NCI-H187 treated with DMSO at 0.1 percent for 48 hours (cell line): ENCODE measurements at places on chromosomes 5 and 9.

- DNase-seq, result no peak
Measured at GRCh38 chr9:3893519-3893918, 367.7 kb upstream of the RFX3 start.

DNA sequence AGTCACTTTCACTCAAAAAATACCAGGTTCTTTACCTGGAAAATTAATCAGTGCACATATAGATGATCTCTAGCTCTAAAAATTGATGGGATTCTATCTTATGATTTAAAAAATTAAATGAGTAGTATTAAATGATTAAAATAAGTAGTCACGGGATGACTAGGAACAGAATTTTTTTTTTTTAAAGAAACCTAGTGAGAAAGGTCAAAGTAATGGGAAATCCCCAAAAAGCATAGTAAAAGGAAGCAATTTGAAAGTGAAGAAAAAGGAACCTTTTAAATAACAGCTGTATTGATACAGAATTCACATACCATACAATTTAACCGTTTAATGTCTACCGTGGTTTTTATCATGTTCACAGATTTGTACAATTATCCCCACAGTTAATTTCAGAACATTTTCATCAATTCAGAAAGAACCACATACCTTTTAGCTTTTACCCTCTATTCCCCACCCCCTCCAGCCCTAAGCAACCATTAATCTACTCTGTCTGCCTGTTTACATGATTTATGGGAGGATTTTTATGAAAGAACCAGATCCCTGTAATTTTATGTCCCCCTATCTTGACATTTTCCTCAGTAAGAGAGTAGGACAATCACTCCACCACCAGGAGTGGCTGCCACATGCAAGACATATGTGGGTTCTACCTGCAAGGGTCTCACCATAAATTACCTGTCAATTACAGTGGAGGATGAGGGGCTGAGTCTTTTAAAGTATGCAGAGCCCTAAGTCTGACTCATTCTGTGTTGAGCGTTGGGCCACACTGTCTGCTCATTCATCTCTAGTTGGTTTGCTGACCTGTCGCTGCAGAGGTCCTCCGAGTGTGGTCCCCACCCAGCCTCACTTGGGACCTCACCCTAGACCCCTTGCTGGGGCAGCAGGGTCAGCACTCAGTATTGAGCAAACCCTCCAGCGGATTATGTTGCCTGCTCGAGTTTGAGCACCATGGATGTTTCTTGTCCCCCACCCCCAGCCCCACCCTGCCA, 16.0 kb downstream of the ANKRD33B start:
- no peak for DNase-seq

- no peak for DNase-seq
Measured at GRCh38 chr9:129458663-129459546, 162.0 kb downstream of the C9orf50 start.

DNA sequence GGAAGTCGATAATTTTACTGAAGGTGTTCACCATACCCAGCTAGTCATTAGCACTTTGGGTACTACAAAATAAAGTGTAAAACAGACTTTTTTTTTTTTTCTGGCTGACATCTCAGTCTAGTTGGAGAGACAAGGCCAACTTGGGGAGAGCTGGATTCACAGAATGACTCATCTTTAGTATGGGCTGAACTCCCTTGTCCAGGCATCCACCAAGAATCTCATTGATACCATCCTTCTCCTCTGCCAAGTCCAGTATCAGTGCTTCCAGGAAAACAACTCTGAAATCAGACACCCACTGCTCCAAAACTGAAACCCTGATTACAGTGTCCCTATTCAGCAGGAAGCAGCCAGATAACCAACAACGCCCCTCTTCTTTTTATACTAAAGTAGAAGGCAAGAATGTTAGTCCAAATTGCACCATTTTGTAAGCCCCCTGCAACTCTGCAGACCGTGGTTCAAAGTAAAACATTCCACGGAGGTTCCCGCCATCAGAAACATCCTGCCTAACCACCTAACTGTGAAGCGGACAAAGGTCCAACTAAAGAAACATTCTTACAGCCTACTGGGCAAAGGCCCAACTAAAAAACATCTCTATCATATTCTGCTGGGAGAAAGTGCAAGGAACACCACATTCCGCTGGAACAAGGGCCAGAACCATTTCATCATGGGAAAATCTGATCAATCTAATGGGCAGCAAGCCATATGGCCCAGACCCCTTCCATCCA, 728.2 kb downstream of the BRINP1 start:
- no peak for DNase-seq

DNA sequence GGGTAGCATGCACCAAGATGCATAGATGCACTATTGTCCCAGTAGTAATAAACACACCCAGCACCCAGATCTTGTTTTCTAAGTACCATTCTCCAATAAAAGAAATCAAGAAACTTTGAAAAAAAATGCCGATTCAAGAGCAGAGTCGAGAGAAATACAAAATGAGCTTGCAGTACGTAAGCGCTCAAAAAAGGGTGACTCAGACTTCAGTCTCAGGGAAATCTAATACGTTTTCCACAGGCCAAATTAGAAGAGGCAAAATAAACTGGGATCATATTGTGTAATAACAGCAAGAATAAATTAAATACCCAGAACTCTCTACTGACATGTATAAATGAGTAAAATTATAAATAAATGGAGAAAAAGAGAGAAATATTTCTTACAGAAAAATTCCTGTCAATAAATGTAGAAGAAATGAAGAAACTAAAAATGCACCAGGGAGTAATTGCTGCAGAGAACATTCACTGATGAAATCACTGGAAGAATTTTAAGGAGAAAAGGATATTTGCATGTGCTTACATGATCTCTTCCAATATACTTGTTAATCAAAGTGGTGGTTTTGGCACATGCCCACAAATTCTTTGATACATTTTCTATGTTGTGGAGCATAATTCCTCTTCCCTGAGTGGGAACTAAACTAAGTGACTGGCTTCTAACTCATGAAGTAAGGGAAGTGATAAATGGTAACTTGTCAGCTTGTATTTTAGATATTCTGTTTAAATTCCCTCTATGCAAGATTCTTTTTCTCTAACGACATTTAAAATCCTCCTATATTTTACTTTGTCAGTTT, 567.6 kb upstream of the ADAMTS16 start:
- DNase-seq, result no peak

- no peak for DNase-seq
Measured at GRCh38 chr9:15286161-15286821, 20.7 kb downstream of the TTC39B start.

DNA sequence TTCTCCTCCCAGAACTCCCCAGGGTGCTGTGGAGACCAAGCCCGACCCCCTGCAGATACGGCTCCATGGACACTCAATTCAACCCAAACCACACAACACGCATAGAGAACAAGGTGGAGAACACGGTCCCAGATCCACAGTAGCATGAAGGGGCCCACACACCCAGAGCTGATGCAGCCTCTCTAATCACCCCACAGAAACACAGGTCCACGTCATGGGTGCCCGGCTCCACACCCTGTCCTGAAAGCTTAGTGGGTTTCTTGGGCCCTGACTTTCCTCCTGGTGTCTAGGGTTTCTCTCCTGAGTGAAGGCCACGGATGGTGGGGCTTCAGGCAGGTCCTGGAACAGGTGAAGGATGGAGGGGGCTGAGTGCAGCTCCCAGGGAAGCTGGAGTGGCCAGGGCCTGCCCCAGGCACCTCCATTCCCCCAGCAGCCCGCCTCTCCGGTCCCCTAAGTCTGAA, 1.5 kb upstream of the SLC23A1 start:
- no peak for DNase-seq

DNA sequence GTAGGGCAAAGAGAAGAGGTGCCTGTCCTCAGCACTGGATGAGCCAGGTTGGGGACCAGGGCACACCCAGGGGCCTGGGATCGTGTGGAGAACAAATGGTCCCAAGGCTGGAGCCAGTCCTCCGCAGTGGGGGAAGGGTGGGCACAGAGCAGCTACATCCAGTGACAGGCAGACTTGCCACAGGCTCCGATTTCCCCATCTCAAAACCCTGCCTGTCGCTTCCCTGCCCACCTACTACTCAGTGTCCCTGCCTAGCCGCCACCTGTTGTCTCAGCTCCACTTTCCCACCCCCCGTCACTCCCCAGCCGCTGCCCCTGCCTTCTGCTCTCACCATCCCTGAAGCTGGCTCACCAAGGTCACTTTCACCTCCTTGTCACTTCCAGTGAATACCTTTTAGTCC, 13.9 kb upstream of the ENHO start:
- DNase-seq, result no peak

GRCh38 chr5:37043693-37044092, 167.1 kb downstream of the NIPBL start:
- no peak for DNase-seq

DNA sequence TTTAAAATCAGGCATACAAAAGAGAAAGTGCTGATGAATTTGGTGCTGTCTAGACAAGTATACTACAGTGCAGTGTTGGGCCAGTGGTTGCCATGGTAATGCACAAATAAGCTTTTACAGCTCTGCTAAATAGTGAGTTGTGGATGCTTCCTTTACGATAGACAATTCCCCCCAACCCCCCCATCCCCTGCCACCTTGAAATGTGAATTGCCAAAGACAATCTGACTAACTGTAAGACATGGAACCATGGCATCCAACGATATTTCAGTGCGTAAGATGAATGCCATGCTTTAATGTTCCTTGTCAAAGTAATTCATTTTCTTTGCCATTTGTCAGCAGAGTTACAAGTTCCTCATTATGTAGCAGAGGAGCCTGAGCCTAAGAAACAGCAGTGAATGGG, 91.5 kb upstream of the NREP start:
- DNase-seq, result no peak

DNA sequence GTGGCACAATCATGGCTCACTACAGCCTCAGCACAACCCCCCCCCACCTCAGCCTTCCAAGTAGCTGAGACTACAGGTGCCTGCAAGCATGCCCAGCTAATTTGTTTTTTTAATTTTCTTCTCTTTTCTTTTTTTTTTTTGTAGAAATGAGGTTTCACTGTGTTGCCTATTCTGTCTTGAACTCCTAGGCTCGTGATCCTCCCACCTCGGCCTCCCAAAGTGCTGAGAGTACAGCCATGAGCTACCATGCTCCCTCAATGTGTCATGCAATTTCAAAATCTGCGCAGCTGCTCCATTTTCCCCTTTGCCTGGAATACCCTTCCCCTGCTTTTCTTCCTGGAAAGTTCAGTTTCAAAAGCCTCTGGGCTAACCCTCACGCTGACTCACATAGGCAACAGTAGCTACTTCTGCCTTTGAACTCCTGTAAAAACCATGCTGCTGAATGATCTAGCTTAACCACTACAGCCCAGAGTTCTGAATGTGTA, 71.0 kb upstream of the IL7R start:
- DNase-seq, result no peak

DNA sequence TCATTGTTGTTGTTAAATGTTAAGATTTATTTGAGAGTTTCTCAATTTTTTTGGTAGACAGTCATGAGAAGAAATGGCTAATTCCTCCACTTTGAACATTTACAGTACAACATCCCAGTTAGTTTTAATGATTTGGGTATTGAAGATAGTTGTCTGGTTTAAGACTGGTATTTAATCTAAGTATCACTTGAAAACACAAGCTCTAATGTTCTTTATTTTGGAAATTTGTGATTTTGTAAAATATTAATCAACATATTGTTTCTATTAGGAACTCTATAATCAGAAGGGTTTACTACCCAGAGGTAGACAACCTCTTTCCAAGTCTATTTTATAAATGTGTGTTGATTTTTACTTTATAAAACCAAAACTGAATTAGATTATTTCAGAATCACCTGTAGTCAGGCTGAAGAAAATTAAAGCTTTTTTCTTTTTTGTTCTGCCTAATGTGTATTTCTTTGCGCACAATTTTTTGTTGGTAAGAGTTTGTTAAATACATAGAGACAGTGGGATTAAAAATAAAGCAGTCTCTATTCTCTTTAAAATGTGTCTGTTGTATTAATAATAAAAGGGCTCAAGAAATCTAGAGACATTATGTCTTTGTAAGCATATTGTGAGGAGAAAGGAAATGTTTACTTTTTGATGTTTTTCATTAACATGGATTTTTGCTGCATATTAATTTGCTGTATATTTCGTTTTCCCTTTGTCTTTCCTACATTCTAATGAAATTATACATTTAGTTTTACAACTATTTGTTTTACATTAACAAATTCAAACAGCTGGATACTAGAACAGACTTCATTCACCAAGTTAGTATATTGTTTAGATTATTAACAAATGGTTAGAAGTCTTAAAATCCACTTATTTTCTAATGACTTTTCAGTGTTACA, 3.9 kb upstream of the PURA start:
- DNase-seq, result no peak

- no peak for DNase-seq
Measured at GRCh38 chr9:12699529-12699928, 6.3 kb downstream of the TYRP1 start.

- DNase-seq, result no peak
Measured at GRCh38 chr5:165139262-165139661, 1633.8 kb downstream of the MAT2B start.

DNA sequence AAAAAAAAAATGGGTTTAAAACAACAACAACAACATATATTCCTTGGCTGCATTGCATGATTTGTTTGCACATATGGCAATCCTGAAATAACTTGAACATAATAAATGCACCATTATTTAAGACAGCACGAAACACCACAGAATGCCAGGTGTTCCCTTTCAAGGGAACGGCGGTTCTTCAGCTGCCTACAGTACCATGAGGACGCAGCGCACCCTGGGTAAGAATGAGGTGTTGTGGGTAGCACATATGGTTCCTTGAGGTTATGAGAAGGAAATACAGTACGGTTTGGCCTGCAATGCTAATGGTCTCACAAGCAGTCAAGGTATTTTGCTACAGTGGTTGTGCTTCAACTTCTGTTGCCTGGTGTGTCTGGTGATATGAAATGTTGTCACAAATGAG, 174.8 kb downstream of the SLC12A2 start:
- no peak for DNase-seq

GRCh38 chr9:2725898-2726649, 8.8 kb downstream of the KCNV2 start:
- no peak for DNase-seq

DNA sequence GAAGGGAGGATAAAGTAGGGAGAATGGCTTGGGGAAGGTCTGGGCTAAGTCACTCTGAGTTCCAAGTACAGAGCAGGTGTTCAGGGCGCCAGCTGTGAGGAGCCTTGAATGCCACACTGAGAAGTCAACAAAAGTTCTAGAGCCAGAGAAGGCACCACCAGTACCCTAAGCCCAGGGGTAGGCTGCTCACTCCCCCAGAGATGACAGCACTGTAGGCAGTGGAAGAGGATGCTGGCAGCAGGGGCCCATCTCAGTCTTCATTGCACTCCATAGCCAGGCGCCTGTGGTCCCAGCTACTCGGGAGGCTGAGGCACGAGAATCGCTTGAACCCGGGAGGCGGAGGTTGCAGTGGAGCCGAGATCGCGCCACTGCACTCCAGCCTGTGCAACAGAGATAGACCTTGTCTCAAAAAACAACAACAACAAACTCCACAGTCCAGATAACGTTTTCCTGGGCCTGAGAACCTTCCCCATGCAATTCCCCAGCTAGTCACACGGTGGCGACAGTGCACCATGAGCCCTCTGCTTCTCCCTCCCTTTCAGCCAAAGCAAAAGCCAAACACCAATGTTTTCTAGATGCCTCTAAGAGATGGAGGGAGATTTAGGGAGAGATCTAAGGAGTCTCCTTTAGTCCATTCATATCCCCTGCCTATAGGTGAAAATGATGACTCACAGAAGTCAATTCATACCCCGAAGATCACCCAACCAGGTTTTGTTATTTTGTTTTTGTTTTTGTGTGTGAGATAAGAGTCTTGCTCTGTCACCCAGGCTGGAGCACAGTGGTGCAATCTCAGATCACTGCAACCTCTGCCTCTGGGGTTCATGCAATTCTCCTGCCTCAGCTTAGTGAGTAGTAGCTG, 19.8 kb upstream of the NSD1 start:
- DNase-seq, result peak; percentile 37

- no peak for DNase-seq
Measured at GRCh38 chr9:104895572-104895971, 32.4 kb downstream of the ABCA1 start.

GRCh38 chr5:88248743-88249540, 19.7 kb downstream of the TMEM161B start:
- DNase-seq, result no peak
